ENCODE measurements at places on chromosomes 16 and 17.

DNA sequence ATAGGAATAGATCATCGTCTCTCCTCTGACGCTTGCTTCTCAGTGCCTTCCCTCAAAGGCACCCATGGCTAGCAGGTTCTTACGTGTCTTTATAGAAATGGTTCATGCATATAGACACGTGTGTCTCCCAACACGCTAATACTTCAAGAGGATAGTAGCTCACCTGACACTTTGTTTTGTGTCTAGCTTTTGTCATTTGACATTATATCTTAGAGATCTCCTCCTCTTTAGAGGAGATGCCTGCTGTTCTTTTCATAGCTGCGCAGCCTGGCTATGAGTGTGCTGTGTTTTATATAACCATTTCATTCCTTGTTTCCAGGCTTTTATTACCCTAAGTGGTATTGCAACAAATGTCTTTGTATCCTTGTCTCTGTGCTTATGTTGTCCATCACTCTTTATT lies 411.7 kb downstream of the CPPED1 start:
- DNase-seq: no peak

GRCh38 chr17:45828582-45829133 lies 16.0 kb upstream of the SPPL2C start:
- no peak for DNase-seq

DNA sequence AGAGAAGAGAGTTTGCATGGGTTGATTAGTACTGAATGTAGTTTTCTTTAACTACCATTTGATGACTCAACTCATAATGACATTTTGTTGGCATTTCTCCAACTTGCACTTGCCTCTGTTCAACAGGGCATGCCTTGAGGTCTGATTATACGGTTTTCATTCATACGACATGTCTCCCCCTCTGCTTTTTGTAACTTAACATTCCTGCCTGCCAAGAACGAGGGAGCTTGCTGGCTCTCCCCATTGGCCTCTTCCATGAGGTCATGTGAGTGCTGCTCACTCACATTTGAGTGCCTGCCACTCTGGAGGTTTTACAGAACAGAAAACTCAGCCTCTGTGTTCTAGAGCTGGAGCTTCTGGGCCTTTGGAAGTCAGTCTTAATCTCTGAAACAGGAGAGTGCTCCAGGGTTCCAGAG lies 19.7 kb downstream of the MAP2K6 start:
- no peak for DNase-seq

- no peak for DNase-seq
Measured at GRCh38 chr17:78134899-78135385, 4.4 kb downstream of the TMC8 start.

DNA sequence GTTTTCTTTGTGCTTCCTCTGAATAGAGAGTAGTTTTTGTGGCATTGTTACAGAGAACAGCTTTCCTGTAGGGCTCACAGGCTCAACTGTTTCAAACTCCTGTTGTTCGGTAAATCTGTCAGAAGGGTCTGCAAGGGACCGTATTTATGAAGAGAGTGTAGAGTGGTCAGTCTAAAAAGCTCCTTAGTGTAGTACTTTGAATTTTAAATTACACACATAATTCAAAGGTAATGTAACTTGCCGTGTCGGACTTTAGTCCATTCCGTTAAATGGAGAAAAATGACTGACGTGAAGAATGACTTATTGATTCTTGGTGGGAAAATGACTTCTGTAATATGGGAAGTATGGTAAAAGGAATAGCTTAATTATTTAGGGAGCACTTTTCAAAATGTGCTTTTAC lies 190.9 kb downstream of the WWOX start:
- DNase-seq: no peak

DNA sequence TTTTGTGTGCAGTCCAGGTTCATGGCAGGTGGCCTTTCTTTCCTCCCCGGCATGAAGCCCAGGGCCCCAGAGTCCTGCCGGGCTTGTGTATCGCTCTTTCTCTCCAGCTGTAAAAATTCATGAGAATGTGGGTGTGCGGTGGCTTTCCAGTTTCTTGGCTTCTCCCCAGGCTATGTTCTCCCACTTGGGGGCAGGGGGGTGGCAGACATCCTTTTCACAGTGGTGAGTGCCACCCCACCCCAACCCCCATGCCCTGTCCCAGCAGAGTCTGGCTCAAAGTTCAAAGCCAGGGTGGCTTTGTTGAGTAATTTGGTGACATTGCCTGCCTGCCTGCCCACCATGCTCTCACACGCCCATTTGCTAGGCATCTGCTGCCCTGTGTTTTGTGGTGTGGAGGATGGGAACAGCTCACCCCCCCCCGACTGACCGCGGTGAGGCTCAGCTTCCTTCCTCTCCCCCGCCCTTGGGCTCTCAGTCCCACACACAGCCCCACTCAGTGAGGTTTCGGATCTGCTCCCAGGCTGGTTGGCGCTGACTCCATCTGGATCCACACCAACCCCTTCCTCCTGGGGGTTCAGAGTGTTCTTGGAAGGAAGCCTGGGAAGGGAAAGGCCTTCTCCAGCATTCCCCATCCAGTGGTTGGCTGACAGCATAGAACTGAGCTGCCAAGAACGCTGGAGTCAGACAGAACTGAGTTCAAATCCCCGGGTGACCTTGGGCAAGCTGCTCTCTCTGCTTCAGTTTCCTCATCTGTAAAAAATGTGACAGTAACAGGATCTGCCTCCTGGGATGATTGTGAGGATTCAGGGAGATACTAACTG lies 36.0 kb downstream of the CHD9 start:
- no peak for DNase-seq

DNA sequence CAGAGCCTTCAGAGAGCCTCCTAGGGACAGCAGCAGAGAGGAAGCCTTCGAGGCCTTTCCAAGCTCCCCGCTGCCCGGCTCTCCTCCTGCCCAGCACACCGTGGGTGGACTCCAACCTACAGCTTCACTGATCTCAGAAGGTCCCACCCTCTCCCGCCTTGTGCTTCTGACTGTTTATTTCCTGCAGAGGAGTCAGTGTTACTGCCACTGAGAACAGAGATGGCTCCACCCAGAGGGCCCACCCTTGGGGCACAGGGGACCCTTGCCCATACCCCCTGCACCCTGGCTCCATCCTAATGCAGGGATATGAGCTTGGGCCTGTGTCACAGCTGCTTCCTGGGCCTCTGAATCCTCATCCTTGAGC lies 52.8 kb upstream of the TOB1 start:
- DNase-seq: no peak

GRCh38 chr17:7745748-7746470 lies 28.4 kb downstream of the DNAH2 start:
- no peak for DNase-seq

DNA sequence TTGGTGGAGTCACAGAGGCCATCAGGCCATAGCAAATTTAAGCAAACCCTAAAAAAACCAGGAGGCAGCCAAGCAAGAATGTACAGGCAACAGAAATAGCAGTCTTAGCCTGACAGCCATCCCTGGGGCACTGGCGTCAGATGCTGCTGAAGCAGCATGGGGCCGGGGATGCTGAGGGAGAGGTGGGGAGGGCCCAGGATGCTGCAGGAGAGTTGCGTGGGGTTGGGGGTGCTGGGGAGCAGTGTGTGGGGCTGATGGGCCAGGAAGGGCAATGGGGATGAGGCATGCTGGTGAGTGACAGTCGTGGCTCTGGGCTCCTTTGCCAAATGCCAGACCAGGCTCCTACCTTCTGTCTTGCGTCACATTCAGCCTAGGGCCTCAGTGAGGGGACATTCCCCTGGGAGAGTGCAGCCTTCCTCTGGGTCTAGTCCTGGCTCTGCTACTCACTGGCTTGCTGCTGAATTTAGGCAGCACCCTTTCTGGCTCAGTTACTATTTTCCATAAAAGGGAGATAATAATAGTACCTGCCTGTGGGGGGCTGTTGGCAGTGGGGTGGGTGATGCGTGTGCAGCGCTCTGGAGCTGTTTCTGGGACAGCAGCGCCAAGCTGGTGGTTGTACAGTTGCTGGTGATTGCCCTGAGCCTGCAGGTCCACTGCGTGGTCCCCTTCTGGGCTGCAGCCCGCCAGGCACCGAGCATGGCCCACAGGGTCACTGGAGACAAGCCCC lies 88.1 kb downstream of the AMFR start:
- DNase-seq: no peak

- peak; percentile 55 for DNase-seq
Measured at GRCh38 chr17:17849147-17849820, 12.5 kb upstream of the SREBF1 start.

DNA sequence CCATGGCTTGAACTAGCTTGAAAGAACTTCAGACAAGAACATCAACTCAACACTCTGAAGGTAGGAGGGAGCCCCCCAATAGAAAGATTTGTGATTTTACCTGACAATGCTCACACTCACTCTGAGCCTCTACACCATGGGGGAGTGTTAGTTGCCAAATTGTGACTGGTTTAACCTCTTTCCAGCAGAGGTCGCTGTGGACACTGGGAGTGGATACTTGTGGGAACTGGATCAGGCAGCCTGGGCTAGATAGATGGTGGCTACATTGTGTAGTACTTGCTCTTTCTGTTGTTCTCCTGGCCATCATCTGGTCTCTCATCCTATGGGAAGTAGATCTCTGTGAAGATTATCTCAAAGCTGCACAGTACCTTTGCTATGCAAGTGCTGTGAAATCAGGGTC lies 2.9 kb downstream of the SMPD3 start:
- DNase-seq: no peak

GRCh38 chr17:9571201-9571600 lies 4.4 kb downstream of the STX8 start:
- DNase-seq: no peak

DNA sequence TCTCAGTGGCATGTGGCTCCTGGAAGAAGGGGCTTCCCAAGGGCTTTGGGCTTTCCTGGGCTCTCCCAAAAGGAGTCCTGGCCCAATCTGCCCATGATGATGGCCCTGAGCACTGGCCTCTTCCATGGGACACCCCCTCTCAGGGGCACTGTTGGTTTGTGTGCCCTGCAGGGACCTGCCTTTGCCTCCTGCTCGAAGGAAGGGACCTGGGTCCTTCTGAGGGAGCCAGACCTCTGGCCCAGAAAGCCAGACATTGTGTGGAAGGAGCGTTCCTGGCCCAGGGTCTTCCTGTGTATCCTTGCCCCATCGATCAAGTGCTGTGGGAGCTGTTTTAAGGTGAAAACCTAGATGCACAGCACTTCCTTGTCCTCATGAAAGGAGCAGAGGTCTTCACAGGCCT lies 1689.3 kb downstream of the TP53TG3F start:
- DNase-seq: no peak

DNA sequence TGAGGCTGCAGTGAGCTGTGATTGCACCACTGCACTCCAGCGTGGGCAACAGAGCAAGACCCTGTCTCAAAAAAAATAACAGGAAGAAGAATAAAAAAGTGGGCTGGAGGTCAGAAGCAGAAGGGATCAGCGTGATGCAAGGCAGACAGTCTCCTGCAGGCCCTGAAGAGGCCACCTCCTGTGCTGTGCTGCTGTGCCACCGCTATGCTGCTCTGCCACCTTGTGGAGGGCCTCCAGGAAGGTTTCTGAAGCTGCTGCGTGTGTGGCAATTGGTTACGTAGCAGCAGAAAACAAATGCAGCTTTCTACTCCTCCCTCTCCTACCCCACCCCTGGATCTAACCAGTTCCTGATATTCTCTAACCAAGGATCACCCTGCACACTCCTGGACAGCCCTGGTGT lies 815.5 kb downstream of the KCNJ18 start:
- DNase-seq: no peak

GRCh38 chr17:13485327-13485726 lies 116.4 kb downstream of the HS3ST3A1 start:
- DNase-seq: no peak

GRCh38 chr16:17230932-17231581 lies 239.7 kb downstream of the XYLT1 start:
- DNase-seq: no peak

DNA sequence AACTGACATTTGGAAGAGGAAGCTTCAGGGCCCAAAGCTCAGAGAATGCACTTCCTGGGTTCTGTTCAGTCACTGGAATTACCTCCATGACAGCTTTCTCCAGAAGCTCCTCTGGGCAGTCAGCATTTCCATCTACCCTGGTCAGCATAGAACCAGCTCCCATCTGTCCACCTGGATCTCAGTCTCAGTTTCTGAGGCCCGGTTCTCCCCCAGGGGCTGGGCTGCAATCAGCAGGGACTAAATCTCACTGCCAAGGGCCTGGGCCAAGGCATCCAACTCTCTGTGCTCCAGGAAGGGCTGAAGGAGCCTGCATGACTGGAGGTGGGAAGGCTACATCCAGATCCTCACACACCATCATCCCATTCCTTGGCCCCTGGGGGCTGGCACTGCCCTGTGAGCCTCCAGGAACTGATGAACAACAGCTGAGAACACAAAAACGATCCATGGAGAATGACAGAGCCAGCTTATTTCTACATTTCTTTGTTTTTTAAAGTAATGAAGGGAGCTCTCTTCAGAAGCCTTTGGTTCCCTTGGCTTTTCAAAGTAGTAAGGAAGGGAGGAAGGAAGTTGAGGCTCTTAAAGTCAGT lies 66.3 kb upstream of the MRTFB start:
- DNase-seq: no peak

DNA sequence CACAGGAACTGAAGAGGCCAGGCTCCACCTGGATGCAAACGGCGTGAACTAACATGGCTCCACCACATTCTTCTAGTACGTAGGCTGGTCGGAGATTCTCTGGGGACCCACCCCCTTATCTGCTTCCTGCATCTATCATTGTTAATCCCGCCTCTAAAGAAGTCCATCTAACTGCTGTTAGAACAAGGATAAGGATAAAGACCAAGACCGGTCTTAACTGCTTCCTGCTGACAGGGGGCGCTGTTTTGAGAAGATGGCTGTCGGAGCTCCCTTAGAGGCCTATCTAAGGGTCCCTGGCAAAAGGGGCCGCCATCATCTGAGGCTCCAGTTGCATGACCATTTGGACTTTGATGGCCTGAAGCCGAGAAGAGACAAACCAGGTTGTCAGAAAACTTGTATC lies 25.8 kb upstream of the TNFSF12 start:
- peak; percentile 33 for DNase-seq

- no peak for DNase-seq
Measured at GRCh38 chr17:54900457-54901229, at the start of gene TOM1L1. Gene TOM1L1 (plus strand): TSS chr17:54900852. CDS start chr17:54900866, 14 bp downstream.

DNA sequence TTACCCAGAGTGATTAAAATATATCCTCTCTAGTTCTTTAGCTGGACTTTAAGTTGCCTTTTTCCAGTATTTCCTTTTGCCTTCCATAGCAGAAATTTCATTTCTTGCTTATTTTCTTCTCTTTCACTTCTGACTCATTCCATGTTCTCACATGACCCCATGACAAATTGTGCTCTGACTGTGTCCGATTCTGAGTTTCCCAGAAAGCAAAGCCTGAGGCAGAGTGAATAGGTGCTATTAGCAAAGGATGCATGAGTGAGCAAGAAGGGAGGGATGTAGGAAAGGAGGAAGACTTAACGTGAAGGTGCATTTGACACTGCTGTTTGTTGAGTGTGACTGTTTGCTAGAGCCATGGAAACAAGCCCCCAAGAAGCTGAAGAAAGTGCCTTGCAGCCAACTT lies 82.6 kb upstream of the CNTNAP4 start:
- no peak for DNase-seq

DNA sequence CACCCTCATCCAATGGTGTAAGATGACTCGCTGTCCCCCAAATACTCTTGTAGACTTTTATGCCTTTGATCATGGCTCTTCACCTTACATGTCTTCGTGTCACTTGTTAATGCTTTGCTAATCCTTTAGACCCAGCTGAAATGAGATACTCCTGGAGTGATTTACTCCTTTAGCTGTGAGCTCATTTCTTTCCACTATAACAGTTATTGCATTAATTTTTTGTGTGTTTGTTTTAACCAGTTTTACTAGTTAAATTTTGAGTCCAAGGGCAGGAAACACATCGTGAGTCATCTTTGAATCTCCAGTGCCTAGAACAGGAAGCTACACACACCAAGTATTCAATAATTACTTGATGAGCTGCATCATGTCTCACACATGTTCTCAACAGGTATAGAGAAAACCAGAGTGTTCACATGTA lies 6.5 kb upstream of the CTCF start:
- no peak for DNase-seq
